ENCODE measurements at places on chromosomes 1 and 21. TPM values are rescaled to one million over a fixed set of nuclear protein-coding genes. Genes with fewer than 3 reads are reported as not detected.

SPOCD1 gene
- total RNA-seq = 0.54 TPM

TSPAN2 gene
- not detected for total RNA-seq

GPR37L1 gene
- total RNA-seq = 0.44 TPM

KRTAP12-2 gene
- not detected for total RNA-seq

RPS8 gene
- total RNA-seq = 1,087 TPM

OPRD1 gene
- 5.4 TPM for total RNA-seq

GRCh38 chr21:36186506-36187399 lies 30.1 kb downstream of the DOP1B start:
- no peak overlapping the region for H3K27ac ChIP-seq
- H3K27me3 ChIP-seq = no peaks in the 10 kb centered on the region
- no peaks in the 10 kb centered on the region for H3K36me3 ChIP-seq
- DNase-seq = no peak

DNA sequence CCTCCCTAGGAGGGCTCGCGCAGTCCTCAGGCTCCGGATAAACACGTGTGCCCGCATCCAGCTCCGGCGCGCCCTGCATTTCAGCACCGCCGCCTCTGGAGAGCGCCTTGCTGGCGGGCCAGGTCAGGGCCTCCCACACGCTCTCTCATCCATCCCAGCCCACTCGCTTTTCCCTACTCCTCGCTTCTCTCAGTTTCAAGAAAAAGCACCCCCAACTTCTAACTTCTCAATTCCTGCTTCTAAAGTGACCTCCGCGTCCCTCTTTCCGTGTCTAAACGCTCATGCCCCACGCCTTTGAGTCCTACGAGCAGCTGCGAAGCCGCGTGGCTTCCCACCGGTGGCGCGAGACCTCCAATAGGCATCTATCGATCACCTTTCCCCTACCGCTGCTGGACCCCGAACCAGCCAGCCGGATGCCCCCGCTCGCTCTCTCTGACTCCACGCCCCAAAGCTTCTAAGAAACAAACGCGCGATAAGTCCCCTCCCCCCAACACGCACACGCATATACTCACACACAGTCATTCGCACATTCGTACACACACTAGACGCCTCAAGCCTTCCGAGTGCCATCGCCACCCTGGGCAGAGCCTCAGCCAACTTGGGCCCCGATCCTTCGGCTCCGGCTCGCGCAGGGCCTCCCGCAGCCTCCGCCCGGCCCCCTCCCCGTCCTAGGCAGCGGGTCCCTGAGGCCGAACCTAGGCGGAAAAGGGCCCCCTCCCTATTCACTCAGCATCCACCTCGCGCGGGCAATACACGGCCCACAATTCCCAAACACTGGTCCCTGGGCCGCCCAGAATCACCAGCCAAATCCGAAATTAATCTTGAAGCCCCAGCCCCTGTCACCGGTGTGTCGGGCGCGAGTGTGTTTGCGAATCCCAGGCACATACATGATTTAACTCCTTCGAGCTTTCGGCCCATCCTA lies 1.1 kb downstream of the NMNAT2 start:
- H3K27me3 ChIP-seq = peaks cover 30% of the 10 kb centered on the region
- peaks cover 13% of the 10 kb centered on the region for H3K4me1 ChIP-seq
- no peaks in the 10 kb centered on the region for H3K36me3 ChIP-seq
- H3K27ac ChIP-seq = no peak overlapping the region
- peak overlapping the region; percentile 38 for H3K4me3 ChIP-seq

DNA sequence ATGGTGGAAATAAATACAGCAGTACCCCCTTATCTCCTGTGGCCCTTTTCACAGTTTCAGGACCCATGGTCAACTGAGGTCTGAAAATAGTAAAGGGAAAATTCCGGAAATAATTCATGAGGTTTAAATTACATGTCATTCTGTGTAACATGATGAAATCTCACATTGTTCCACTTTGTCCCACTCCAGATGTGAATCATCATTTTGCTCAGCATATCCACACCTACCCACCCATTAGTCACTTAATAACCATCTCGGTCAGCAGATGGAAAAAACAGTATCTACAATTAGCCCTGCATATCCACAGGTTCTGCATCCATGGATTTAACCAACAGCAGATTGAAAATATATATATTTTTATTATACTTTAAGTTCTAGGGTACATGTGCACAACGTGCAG lies 86.9 kb upstream of the GORAB start:
- H3K4me3 ChIP-seq = no peak overlapping the region
- no peaks in the 10 kb centered on the region for H3K36me3 ChIP-seq
- no peak for DNase-seq
- H3K27me3 ChIP-seq = no peaks in the 10 kb centered on the region
- no peak overlapping the region for H3K27ac ChIP-seq

- no peak for DNase-seq
- no peaks in the 10 kb centered on the region for H3K36me3 ChIP-seq
- H3K27ac ChIP-seq = no peak overlapping the region
- peaks cover 7% of the 10 kb centered on the region for H3K4me1 ChIP-seq
These were observed 87.0 kb upstream of the RUNX1 start for GRCh38 chr21:35136106-35136505.

DNA sequence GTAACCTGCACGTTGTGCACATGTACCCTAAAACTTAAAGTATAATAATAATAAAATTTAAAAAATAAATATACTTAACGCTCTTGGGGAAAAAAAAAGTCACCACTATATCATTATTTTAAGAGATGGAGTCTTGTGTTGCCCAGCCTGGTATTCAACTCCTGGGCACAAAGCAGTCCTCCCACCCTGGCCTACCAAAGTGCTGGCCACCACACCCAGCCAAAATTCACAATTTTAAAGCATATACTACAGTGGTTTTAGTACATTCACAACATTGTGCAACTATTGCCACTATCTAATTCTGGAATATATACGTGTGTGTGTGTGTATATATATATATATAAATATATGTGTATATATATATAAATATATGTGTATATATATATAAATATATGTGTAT lies 5.9 kb downstream of the HMGN2 start:
- peaks cover 35% of the 10 kb centered on the region for H3K36me3 ChIP-seq
- no peak overlapping the region for H3K27ac ChIP-seq
- H3K27me3 ChIP-seq = no peaks in the 10 kb centered on the region
- peaks cover 14% of the 10 kb centered on the region for H3K4me1 ChIP-seq

GRCh38 chr1:94920061-94920460 lies 6.8 kb downstream of the CNN3 start:
- H3K27ac ChIP-seq = no peak overlapping the region
- no peak overlapping the region for H3K4me3 ChIP-seq
- H3K4me1 ChIP-seq = peaks cover 11% of the 10 kb centered on the region
- no peaks in the 10 kb centered on the region for H3K36me3 ChIP-seq
- no peak for DNase-seq

DNA sequence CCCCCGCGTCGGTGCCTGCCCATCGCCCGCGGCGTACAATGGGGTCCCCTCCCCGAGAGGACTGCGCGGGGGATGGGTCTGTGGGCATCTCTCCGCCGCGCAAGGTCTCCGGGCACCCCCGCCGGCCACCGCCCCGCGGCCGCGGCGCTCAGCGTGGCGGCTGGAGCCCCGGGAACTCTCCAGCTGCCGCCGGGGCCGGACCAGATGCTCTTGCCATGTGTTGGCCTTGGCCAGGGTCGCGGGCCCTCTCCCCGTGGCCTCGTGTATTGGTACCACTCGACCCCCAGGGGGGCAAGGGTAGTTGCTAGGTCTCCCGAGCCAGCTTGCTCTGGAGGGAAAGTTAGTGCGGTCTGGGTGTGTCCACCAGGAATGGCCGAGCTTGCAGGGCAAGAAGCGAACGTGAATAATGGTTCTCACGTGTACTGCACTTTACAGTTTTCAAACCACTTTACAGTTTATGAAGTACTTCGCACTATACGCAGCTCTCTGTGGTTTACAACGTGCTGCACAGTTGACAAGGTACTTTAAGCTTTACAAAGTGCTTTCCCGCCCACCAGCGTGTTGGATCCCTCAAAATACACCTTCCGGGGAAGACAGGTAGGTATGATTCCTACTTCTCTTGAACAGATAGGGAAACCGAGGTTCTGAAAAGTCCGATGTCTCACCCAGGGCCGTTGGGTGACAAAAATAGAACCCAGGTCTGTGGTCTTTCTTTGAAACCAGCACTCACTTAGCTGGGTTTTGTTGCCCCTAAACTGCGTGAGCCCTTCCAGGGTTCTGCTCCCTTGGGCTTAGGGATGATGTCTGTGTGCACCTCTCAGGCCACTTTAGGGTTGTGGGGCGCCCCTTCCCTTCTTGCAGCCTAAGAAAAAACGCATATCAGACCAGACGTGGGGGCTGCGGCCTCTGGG lies 1.2 kb downstream of the EPHB2 start:
- H3K4me3 ChIP-seq = peak overlapping the region; percentile 49
- peaks cover 29% of the 10 kb centered on the region for H3K4me1 ChIP-seq
- peak overlapping the region; percentile 31 for H3K27ac ChIP-seq
- no peaks in the 10 kb centered on the region for H3K36me3 ChIP-seq
- H3K27me3 ChIP-seq = no peaks in the 10 kb centered on the region

- peaks cover 11% of the 10 kb centered on the region for H3K27me3 ChIP-seq
- H3K27ac ChIP-seq = no peak overlapping the region
- no peaks in the 10 kb centered on the region for H3K4me1 ChIP-seq
- no peak for DNase-seq
These were observed 246.1 kb upstream of the CSF3R start for GRCh38 chr1:36728846-36729245.

DNA sequence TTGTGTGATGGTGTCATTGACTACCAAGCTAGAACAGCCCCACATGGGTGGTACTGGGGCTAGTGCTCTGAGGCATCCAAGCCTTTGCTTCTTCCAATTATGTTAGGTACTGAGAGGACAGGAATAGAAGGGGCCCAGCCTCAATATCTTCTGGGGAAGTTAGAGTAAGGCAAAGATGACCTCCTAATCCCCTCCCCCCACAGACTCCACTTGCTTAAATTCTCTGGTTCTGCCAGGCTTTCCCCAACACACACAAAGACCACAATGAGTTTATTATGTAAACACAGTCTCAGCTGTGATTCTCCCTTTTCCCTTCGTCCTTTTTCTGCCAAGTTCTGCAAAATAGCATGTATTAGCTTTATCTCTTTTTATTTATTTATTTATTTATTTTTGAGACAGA lies 3.1 kb upstream of the TACSTD2 start:
- no peak overlapping the region for H3K4me3 ChIP-seq
- no peaks in the 10 kb centered on the region for H3K4me1 ChIP-seq
- DNase-seq = no peak
- H3K27ac ChIP-seq = no peak overlapping the region
- peaks cover 24% of the 10 kb centered on the region for H3K27me3 ChIP-seq
- H3K36me3 ChIP-seq = no peaks in the 10 kb centered on the region

Data from Panc1 (cell line).